Stimulated activated CD8-positive, alpha-beta memory T cell treated with anti-CD3 and anti-CD28 coated beads, Interleukin-2, amount 100 ng/mL, for 48 hours (primary cell): ENCODE measurements at places on chromosomes 2 and 18.

DNA sequence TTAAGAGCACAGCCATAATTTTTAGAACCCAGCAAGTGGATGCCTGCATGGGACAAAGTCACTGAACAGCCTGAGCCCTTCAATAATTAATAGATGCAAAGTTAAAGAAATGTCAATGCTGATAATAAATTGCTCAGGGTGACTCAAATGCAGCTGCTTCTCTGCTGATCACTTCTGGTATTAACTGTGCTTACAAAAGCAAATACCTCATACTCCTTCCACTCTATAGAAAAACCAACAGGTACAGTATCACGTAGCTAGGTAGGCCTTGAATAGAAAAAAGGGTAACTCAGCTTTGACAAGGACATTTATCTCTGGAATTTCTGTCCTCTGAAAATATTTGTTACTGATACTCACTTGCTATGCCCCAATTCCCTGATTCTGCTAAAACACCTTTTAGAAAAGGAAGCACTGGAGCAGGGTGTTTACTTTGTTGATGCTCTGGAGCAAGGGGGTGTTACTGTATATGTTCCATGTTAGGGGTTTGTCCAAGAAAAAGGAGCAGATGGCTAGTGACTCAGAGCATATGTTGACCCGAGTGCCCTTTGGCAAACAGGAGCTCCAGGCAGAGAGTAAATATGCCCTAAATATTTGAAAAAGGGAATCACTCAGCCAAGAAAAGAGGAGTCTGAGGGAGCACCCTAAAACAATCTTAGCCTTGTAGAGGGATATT is 59.1 kb upstream of the RTN4 start:
- no peak for DNase-seq

GRCh38 chr2:88639865-88640264 is 12.6 kb upstream of the EIF2AK3 start:
- no peak for DNase-seq

DNA sequence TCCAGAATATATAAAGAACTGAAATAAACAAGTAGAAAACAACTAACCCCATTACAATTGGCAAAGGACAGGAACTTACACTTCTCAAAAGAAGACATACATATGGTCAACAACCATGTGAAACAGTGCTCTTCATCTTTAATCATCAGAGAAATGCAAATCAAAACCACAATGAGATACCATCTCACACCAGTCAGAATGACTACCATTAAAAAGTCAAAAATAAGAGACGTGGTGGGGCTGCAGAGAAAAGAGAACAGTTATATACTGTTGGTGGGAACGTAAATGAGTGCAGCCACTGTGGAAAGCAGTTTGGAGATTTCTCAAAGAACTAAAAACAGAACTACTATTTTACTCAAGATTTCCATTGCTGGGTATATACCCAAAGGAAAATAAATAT is 1696.3 kb upstream of the TMEFF2 start:
- DNase-seq = no peak

DNA sequence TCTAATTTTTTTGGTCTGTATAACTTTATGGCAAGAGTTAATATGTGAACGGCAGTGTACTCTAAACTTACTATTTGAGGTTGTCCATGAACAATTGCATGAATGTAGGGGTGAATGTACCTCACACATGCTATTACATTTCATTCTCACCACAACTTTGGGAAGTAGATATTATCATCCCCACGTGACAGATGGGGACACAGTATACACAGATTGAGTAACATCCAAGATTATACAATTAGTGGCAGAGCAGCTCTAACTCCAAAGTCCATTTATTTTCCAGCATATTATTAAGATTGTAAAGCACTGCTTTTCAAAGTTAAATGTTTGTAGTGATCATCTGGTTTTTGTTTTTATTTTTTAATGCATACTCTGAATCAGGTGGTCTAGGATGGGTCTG is 622.1 kb upstream of the ZEB2 start:
- DNase-seq = no peak

DNA sequence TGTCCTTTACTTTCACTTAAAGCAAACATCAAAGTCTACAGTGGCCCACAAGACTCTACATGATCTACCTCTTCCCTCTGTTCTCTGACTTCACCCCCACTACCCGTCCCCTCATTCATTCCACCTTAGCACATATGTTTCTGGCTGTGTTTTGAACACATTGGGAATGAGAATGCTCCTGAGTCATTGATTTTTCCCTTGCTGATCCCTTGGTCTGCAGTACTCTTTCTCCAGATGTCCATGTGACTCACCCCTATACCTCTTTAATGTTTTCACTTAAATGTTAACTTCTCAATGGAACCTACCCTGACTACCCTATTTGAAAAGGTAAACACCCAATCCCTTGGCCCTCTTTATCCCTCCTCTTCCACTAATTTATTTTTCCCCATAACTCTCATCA is 30.7 kb upstream of the FRZB start:
- no peak for DNase-seq

DNA sequence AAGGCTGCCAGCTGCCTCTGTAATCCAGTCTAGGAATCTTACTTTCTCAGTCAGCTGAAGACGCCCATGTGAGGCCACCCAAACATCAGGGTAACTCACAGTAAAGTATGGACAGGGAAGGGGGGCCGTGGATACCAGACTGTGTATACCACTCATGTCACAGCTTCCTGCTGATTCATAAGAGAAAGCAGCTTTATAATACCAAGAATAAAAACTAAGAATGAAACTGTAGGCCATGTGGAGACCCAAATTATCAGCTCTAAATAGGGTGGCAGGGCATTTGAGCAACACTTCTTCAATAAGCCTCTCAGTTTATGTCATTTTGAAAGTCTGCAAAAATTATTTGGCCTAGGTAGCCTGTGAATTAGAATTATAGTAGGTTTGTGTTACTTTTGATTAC is 115.0 kb upstream of the CDCA7 start:
- DNase-seq = no peak

GRCh38 chr18:331221-331821 is 63.5 kb upstream of the THOC1 start:
- no peak for DNase-seq

DNA sequence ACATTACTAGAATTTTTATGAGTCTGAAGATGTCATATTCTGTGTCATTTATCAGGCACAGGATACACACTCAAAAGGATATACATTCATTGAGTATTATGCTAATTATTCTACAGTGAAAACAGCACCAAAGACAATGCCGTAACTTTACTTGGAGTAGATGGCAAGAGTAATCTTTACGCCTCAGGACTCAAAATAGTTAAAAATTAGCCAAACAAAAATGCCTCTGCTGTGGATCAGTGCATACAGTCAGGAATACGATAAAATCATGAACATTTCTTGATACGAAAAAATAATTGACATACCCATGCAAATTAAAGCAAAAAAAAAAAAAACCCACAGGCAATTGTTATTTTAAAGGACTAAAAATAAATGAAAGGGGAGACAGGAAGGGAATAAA is 129.7 kb downstream of the NETO1 start:
- no peak for DNase-seq

GRCh38 chr2:11482473-11483035 is 16.6 kb upstream of the E2F6 start:
- no peak for DNase-seq

- no peak for DNase-seq
Measured at GRCh38 chr2:11387843-11388242, 43.4 kb upstream of the ROCK2 start.

DNA sequence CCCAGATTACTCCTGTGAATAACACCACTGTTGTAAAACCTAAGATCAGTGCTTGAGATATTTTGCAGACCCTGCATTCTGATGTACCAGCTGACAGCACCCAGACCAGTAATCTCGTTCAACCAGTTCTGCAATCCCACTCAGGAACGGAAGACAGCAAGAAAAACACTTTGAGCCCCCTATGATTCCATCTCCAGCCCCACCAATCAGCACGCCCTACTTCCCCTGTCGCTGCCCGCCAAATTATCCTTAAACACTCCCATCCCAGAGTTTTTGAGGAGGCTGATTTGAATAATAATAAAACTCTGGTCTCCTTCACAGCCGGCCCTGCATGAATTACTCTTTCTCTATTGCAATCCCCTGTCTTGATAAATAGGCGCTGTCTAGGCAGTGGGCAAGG is 173.9 kb upstream of the CDH2 start:
- DNase-seq = no peak

DNA sequence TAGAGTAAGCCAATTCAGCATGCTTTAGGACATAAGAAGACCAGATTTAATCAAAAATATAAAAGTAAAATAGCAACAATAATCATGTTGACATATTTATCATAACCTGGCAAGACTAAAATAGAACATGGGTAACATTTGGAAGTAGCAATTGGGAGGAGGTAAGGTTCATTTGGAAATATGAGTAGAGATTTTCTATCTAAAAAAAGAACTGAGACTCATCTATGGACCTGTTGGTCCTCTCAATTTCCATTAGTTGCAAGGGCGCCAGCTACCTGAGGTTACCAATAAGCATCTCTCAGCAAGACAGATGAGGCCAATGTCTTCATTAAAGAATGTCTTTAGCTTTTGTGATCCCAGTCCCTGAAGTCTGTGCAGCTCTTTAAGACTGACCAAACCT is 196.0 kb downstream of the IRS1 start:
- no peak for DNase-seq

DNA sequence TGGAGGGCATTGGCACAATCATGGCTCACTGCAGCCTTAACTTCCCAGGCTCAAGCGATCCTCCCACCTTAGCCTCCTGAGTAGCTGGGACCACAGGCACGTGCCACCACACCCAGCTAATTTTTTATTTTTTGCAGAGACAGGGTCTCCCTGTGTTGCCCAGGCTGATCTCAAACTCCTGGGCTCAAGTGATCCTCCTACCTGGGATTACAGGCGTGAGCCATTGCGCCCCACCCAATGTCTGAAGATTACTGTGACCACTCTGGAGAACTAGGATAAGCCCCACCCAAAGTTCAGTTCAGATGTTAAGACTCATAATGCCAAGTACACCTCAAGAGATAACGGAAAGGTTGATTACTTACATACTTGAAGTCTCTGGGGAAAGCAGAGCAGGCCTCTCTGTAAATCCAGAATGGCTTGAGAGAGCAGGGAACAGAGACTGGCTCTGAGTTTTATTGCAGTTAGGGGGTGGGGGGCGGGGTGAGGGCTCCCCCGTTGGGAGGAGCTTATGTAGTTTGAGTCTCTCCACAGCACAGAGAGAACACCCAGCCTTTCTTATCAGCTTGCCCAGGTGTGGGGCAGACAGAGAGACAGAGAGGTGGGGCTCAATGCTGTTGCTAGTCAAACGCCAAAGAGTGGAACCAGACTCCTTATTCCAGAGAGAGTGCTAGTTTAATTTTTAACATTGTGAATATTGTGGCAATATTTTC is 26.5 kb upstream of the ERICH2 start:
- no peak for DNase-seq
